RWPE1 (cell line): ENCODE measurements at places on chromosomes 4 and X.
A peak's percentile ranks its signal among the peaks of the same experiment; 100 is the strongest.

GRCh38 chr4:164304861-164305260, 449.1 kb upstream of the SMIM31 start:
- peak; percentile 4 for DNase-seq

DNA sequence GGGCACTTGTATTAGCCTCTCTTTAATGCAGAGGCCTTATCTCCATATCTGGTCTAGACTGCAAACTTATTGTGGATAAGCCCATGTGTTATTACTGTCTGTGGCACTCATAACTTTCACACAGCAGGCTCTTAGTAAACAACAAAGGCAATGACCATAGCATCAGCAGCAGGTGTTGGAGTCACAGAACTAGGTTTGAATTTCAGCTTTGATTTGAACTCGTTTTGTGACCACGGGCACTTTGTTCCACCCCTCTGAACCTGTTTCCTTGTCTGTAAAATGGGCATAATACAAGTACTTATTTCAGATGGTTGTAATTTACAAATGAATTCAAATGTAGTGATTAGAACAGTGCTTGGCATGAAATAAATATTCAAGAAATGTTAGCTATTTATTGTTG, 121.8 kb upstream of the C1GALT1C1 start:
- no peak for DNase-seq

DNA sequence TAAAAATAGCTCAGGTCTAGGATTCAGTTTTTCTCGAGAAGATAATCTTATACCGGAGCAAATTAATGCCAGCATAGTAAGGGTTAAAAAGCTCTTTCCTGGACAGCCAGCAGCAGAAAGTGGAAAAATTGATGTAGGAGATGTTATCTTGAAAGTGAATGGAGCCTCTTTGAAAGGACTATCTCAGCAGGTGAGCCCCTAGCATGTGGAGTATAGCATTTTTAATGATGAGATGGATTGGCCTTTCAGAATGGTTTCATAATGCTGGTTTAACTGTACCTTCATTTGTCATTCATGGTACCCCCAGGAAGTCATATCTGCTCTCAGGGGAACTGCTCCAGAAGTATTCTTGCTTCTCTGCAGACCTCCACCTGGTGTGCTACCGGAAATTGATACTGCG, 79.4 kb downstream of the SLC10A6 start:
- no peak for DNase-seq

DNA sequence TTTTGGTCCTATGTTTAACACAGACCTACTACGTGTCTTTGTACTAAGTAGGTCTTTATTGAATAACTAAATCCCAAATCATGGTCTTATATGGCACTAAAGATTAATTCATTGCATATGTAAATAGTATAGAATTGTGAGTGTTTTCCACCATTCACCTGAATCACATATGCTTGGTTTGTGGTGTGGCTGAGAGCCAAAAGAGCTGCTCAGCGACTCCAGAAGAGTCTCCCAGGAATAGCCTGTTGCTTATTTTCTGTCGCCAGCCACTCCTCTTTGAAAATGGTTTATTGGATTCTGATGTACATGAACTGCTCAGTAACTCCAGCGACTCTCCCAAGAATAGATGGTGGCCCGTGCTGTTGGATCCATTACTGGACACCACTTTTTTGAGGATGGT, 184.5 kb downstream of the CLCN4 start:
- no peak for DNase-seq

- no peak for DNase-seq
These were observed 336.7 kb upstream of the GNPDA2 start for GRCh38 chr4:45062935-45063545.

GRCh38 chr4:147839200-147839599, 107.3 kb downstream of the ARHGAP10 start:
- no peak for DNase-seq

- no peak for DNase-seq
These were observed 258.6 kb downstream of the FAM133A start for GRCh38 chrX:93932471-93933220.

- DNase-seq: no peak
These were observed 344.6 kb downstream of the MID1IP1 start for GRCh38 chrX:39145859-39146258.

- DNase-seq: no peak
These were observed 25.9 kb upstream of the FAM241A start for GRCh38 chr4:112119353-112119783.

- DNase-seq: no peak
These were observed 50.0 kb downstream of the LGI2 start for GRCh38 chr4:24980740-24981139.

DNA sequence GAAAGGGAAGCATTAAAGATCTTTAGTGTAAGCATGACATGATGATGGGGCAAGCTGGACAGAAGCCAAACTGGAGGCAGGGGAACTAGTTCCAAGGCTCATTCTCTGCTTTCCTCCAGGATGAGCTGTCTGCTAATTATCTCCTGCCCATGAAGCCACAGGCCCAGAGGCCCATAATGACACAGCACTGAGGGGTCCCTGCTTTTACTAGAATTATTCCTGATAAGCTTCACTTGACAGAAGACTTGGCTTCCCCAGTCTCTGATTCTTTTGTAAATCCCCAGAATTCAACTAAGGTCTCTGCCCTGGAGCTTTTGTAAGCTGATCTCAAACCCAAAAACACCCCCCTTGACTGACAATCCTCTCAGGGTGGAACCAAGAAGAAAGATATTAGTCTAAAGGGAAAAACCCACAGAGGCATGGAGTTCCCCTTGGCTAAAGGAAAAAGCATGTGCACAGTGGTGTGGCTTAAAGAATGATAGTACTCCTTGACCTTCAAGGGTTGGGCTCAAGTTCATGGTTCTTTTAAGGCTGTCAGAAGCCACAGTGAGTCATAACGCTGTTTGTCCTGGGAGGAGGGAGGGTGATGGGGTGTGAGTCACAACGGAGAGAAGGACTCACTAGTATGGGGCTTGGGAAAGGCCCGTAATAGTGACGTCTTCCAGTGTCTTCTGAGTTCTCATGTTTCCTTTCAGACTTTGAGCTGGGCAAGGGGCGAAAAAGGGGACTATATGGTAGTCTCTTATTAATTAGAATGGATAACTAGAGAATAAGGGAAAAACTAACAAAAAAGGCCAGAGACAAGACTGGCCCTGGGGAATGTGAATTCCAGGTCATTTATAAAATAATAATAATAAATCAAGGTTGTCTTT, 146.0 kb upstream of the CPEB2 start:
- peak; percentile 90 for DNase-seq

- no peak for DNase-seq
These were observed 59.5 kb upstream of the CCDC160 start for GRCh38 chrX:134177527-134177926.

DNA sequence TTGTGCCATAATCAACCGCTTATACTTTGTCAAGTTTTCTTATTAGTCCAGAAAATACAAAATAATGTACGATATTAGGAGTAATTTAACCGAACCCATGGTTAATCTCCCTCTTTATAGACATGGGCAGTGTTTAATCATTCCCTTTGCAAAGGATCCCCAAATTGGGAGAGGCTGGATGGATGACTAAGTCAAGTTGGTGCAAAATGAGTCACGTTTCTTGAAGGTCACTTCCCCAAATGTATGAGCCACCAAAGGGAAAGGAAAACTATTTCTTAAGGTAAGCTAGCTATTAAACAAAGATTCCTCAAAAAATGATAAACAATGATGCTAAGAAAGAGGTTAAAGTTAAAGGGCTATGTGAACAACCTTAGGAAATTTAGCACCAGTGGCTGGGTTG, 17.5 kb downstream of the MAML3 start:
- peak; percentile 60 for DNase-seq

- no peak for DNase-seq
These were observed 302.9 kb upstream of the FAM241A start for GRCh38 chr4:111842336-111842735.

DNA sequence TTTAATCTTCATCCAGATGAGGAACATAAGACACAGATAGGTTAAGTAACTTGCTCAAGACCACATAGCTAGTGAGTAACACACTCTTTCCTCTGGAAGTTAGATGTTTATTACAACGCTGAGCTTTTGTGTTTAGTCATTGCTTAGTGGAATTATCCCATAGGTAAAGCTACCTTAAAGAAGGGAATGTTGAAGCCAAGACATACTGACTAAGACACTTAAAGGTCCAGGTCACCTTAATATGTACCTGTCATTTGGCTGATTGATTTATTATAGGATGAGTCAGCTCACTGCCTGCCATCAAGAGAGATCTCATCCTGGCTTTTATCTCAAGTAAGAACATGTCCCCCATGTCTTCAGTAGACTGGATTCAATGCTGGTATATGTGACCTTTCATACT, 53.4 kb downstream of the KDR start:
- DNase-seq: peak; percentile 49
